ENCODE measurements at places on chromosomes 2 and 18.

DNA sequence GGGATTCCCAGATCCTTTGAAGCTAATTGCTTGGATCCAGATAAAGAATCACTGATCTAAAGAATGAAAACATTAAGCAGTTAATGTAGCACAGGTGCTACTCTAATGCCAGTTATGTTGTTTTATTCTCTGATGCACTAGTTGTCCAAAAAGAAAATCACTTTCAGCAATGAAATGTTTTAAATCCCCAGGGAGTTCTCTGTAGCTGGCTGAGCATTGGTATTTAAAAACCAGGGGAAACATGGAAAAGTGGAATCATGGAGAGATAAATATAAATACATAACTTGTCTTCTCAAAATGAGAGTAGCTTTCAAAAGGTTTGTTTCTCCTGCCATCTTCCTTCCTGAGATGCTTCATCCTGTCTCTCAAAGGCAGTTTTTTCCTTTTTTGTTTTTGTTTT lies 37.7 kb downstream of the CD302 start:
- no peak for DNase-seq

- no peak for DNase-seq
Observed at GRCh38 chr2:189581354-189582139, 961 bp upstream of the SLC40A1 start.

GRCh38 chr18:48875942-48876511 lies 74.7 kb downstream of the SMAD7 start:
- no peak for DNase-seq

GRCh38 chr2:135168204-135168856 lies 116.2 kb downstream of the RAB3GAP1 start:
- no peak for DNase-seq

All from foreskin melanocyte (primary cell).